Fibroblast of gingiva (primary cell): ENCODE measurements at places on chromosomes 11 and 22.

DNA sequence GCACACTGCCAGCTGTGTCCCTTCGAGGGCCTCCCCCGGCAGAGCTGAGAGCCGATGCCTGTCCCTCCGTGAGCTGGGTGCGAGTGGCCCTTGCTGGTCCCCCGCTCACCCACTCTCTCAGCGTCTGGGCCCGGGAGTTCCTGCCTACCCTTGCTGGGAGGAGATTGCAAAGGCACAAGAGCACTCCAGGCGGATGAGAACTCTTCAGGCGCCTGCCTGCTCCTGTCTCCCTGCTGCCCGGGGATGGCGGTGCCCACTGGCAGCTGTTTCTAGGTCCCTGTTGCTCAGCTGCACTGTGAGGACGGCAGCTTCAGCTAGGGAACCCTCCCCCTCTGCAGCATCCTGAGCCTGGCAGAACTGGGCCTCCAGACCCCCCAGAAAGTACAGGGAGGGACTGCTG lies 61.1 kb downstream of the FLRT1 start:
- DNase-seq, result no peak

DNA sequence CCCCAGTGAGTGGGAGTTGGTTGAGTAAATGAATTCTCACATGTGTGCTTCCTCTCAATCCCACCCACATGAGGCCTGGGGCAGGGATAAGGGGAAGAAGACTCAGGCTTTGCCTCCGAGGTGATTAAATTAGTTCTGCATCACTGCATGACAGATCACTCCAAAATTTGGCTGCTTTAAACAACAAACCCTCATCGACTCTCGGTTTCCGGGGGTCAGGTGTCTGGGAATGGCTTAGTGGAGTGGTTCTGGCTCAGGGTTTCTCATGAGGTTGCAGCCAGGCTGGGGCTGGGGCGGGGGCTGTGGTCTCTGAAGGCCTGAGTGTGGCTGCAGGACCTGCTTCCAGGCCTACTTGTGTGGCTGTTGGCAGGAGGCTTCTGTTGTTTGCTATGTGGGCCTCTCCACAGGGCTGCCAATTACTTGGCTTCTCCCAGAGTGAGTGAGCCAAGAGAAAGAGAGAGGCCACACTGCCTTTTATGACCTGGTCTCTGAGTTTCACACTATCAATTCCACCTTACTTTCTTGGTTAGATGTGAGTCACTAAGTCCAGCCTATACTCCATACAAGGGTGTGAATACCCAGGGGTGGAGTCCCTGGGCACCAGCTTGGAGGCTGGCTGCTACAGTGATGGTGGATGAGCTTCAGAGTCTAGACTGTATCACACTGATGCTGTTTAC lies 15.9 kb downstream of the MOGAT2 start:
- no peak for DNase-seq

DNA sequence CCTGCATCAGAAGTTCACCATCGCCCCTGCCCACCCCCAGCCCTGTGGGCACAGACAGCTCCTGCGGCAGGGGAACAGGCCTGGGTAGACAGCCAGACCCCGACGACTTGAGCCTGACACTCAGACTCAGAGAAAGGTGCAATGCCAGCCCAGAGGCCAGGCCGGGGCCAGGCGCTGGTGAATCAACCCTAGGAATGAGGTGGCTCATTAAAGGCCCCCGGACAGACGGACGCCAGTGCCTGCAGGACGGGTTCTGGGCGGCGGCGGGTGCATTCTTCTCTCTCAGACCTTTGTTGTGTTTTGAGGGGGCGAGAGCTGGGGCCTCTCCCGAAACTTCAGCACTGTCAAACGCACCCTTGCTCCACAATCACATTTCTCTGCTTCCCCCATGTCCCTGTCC lies 5.6 kb downstream of the OVOL1 start:
- no peak for DNase-seq

- no peak for DNase-seq
Observed at GRCh38 chr22:22598144-22598543, 39.1 kb upstream of the PRAME start.

DNA sequence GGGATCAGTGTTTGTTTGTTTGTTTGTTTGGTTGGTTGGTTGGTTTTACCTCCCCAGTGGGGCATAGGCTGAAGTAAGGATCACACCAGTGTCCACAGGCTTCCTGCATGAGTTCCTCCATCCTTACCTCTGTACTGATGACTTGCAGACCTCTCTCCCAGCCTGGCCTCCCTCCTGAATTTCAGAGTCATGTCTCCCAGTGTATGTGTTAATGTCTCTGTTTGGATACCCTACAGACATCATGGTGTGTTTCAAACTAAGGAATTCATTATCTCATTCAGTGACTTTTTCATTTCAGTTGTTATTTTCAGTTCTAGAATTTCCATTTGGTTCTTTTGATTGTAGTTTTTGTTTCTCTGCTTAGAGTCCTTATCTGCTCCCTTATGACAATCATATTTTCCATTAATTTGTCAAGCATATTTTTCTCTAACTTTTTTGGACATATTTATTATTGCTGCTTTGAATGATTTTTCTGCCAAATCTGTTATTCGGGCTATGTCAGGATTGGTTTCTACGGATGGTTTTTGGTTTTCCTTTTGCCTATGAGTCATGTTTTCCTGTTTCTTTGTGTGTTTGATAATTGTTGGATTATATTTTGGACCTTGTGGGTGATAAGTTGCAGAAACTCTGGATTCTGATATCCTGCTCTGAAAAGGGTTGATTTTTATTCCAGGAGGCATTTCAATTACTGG lies 23.6 kb downstream of the MYEOV start:
- DNase-seq, result no peak
